ENCODE measurements at places on chromosomes 3 and 15. TPM values are rescaled to one million over a fixed set of nuclear protein-coding genes. Genes with fewer than 3 reads are reported as not detected.

Gene LIPH
- 0.13 TPM for total RNA-seq

Gene GNB4
- 14.5 TPM for total RNA-seq

Gene TNNC1
- 16.8 TPM for total RNA-seq

DNA sequence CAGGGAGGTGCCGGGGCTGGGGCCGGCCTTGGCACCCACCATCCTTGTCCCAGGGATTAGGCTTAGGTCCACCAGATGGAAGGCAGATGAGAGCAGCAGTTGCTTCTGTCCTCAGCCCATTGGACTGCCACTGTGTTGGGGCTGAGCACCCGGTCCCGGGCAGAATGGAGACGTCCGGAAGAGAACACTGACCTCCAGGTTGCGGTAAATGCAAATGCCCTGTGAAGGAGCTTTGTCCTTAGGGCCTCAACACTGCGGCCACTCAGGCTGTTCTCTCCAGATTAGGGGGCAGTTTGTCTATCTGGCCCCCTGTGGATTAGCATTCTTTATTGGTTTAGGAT lies at the start of gene SERINC4:
TSS of gene SERINC4 (minus strand) at position 276 of the 341 bp plus-strand sequence. CDS start at position 42, 234 bp downstream.
- DNase-seq: no peak

- DNase-seq: no peak
Measured at GRCh38 chr3:142680710-142681109, 43.1 kb upstream of the TRPC1 start.

DNA sequence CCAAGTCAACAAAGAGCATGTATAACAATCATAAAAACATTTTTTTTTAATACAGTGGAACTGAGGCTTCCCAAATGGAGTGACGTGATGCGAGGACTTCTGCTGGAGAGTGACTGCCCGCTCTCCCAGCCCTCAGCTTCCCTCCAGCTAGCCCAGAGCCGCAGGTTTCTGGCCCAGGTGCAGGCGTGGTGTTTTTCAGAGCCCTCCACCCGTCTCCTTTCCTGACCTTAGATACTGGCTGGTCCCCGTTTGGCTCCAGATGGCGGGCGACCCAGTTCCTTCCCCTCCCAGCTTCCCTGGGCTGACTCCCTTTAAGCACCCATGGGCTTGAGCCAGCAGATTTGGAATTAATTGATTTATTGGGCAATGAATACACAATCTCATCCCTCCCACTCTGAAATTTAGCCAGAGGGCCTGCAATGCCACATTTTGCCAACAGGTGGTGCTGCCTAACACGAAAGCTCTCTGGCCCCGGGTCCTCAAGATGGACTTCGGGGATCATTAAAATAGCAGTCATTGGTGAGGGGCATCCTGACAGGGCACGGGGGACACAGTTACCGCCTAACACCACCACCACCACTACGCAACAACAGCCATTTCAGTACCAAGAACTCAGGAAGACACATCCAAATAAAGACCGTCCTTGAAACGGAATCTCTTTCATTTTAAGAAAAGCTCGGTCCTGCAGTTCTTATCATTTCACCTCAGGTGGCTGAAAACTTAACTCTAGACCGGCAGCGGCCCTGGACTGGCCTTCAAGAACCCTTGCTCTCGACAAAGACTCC lies 47.5 kb upstream of the MUC4 start:
- DNase-seq: peak; percentile 73

DNA sequence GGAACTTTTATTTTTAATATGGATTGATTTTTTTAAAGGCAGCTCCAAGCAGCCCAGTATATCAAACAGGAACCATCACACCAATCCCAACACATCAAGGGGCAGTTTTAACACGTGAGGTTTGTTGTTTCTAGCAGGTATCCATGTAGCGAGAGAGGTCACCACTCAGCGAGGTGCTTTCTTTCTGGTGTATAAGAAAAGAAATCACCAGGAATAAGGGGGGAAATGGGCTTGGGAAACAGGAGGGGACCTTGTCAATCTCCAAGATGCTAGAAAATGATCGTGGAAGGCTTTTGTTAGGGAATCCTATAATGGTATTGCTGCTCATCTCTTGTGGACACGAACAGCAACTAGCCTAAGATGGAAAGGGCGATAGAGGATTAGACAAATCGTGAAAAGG lies 402.9 kb upstream of the ATP11B start:
- no peak for DNase-seq

GRCh38 chr15:58419803-58420524 lies 11.8 kb upstream of the LIPC start:
- no peak for DNase-seq

- no peak for DNase-seq
Measured at GRCh38 chr3:178850450-178851190, 221.0 kb downstream of the ZMAT3 start.

DNA sequence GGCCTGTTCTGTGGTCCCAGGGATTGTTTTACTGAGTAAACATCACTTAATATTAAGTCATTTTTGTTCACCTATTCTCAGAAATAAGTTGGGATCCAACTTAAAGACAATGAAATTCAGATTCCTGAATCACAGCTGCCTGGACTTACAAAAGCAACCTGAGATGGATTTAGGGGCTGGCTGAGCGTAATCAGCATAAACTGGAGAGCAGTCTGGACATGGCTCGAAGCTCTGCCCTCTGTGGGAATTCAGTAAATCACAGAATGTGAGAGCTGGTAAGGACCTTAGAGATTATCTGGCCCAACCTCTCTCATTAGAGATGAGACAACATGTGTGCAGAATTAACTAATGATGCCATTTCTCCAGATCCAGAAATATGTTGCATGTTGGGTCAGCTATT lies 23.7 kb downstream of the CCDC80 start:
- no peak for DNase-seq

- DNase-seq: no peak
Measured at GRCh38 chr3:24315971-24316370, 178.7 kb downstream of the THRB start.

- DNase-seq: no peak
Measured at GRCh38 chr3:14521611-14522010, 18.5 kb downstream of the GRIP2 start.

GRCh38 chr3:98734306-98734705 lies 28.8 kb upstream of the ST3GAL6 start:
- no peak for DNase-seq

DNA sequence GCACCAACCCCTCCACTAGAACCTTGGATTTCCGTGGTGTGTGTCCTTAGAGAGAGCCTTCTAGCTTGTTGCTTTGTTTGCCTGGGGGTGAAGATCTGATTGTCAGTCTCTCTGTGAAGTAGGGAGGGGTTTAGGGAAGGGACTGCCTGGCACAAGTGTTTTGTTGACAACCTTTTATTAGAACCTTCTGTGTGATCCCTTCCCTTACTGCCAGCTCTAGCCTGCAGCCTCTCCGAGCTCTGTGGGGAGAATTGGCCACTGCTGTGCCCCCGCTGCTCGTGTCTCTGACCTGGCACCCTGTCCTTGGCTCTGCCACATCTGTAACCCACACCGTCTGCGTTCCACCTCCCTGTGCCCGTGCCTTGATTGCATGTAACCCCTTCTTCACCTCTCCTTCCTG lies 30.9 kb upstream of the PCSK6 start:
- DNase-seq: no peak

- no peak for DNase-seq
Measured at GRCh38 chr3:187945374-187945773, 200.1 kb upstream of the BCL6 start.

- DNase-seq: no peak
Measured at GRCh38 chr3:151423091-151423490, 37.8 kb downstream of the IGSF10 start.

- DNase-seq: no peak
Measured at GRCh38 chr3:34364335-34364734, 565.9 kb downstream of the PDCD6IP start.

DNA sequence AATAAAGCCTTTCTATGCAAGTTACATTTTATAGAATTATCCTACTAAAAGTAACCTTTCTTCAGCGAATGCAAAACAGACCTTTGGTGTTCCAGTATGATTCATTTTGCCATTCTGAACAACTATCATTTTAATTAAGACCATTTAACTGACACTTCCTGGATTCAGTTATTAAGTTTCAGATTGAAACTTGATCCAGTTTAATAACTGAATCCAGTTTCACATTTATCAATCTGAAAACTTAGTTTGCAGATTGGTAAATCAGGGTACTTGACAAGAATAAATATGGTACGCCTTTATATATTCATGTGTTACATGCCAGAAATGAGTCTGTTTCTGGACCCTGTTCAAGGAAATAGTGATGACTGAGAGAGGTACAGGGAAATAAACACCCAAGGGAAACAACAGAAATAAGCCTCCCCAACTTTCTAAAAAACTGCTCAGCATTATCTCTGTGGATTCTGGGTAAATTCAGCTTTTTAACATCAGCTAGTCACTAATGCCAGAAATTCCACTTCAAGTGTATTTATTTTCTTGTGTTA lies 23.3 kb upstream of the NFKBIZ start:
- no peak for DNase-seq

GRCh38 chr15:39741258-39741657 lies 41.4 kb downstream of the FSIP1 start:
- DNase-seq: no peak

DNA sequence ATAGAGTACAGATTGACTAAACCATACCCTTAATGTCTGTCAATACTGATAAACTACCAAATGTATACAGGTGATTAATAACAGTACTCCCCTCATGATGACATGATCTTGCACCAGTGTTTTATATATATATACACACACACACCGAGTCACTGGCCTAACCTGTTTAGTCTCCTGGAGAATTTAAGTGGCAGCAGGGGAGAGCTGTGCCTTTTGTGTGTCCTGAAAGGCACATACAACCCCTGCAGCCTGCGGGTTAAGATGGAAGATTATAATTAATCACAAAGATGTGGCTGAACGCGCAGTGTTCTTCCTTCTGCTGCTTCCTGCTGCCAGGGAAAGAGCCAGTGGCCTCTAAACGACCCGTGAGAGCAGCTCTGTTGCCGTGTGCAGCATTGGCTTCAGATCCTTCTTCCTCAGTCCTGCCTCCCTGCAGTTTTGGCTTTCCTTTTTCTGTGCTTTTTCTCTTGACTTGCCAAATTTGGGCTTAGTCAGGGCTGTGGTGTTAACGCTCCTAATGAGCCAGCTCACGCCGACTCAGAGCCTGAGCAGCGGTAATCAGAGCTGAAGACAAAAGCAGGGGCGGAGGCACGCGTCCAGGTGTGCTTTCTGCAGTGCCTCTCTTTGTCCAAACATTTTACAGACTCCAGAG lies 42.5 kb upstream of the UBE3A start:
- peak; percentile 51 for DNase-seq

DNA sequence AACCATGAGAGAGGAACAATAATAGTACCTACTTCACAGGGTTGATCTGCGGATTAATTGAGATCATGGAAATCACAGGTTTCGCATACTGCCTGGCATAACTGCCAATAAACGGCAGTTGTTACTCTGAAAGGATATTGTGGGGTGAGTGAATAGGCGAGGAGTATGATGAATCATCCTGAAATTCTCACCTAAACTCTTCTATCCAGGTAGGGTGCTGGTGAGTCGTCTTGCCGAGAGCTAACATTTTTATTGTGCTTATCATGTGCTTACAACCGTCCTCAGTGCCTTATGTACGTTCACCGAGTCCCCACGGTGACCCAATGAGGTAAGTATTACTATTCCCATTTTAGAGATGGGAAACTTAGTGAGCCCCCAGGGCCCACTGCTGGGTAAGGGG lies 52.4 kb upstream of the SRGAP3 start:
- no peak for DNase-seq

- peak; percentile 55 for DNase-seq
Measured at GRCh38 chr15:66777596-66778313, 75.7 kb downstream of the SMAD6 start.

Gene CNTN3
- 5.5 TPM for total RNA-seq

Gene A4GNT
- not detected for total RNA-seq

Gene RARB
- 21.7 TPM for total RNA-seq

- no peak for DNase-seq
Measured at GRCh38 chr15:50277370-50277769, 11.8 kb upstream of the HDC start.

DNA sequence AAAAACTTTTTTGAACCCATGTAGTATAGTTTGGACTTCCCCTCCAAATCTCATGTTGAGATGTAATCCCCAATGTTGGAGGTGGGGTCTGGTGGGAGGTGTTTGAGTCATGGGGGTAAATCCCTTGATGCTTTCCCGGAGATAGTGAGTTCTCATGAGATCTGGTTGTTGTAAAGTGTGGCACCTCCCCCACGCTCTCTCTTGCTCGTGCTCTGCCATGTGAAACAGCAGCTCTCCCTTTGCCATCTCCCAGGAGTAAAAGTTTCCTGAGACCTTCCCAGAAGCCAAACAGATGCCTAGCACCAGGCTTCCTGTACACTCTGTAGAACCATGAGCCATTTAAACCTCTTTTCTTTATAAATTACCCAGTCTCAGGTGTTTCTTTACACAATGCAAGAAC lies 16.0 kb upstream of the RNU6-1 start:
- DNase-seq: peak; percentile 65

Gene PRICKLE2
- 45.5 TPM for total RNA-seq

Gene ALPK3
- total RNA-seq: 8.1 TPM

- DNase-seq: no peak
Measured at GRCh38 chr3:194998948-194999347, 272.0 kb downstream of the XXYLT1 start.

DNA sequence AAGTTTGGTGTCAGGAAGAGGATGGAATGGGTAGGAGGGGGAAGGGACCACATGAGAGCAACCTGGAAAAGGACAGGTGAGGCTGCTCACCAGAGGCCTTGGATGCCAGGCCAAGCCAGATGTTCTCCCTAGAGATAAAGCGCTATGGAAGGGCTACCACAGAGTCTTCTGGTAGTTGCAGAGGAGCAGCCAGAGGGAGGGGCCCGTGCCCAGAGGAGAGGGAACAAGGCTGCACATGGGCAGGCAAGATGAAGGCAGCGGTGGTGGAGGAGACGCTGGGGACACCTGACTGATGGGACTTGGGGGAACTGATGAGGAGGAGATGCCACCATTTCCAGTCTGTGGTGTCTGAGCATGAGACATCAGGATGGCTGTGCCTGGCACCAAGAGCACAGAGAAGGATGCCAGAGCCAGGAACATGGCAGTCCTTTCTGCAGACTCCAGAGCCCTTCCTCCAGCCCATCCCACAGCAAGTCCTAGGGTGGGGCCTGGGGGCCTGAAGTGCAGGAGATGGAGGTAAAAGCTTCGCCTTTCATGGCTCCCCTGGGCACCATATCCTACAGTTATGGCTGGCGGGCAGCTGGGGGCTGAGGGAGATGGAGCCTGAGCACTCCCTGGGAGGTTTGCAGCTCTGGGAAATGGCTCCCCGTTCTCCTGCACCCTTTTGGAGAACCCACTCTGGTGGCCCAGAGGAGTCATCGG lies 103.0 kb downstream of the ETFA start:
- DNase-seq: no peak

GRCh38 chr3:54733106-54734006 lies 194.5 kb downstream of the LRTM1 start:
- DNase-seq: no peak

Gene AP3B2
- total RNA-seq: 1.4 TPM

GRCh38 chr3:136644212-136644611 lies 108.0 kb downstream of the STAG1 start:
- DNase-seq: no peak

- DNase-seq: no peak
Measured at GRCh38 chr3:69174871-69175737, 52.7 kb upstream of the LMOD3 start.

- peak; percentile 30 for DNase-seq
Measured at GRCh38 chr3:155079746-155080487, at the start of gene MME. MME (plus strand) TSS chr3:155080319; CDS start chr3:155084168, 3,849 bp downstream.

Gene ROPN1B
- 0.54 TPM for total RNA-seq

Gene ACAP2
- total RNA-seq: 61.7 TPM

Gene DOCK3
- 54.2 TPM for total RNA-seq
